Common myeloid progenitor, CD34-positive (primary cell): ENCODE measurements at places on chromosomes 4 and X.

DNA sequence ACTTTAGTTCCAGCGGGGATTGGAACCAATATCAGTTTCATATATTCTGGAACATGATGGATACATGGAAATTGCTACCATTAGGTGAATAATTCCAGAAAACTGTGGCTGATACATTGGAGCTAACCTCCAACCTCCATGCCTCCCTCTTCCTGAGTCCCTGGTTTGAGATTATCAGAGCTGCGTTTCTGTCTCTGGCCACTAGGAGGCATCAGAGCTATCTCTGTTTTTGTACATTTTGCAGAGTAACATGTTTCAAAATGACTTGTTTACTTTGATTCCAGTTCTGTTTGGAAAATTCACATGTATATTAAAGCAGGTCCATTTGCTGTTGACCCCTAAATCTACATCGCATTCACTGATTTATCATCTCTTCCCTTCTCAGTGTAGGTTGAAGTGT lies 2.4 kb upstream of the RAB40AL start:
- H3K27ac ChIP-seq = no peak overlapping the region
- no peak overlapping the region for H3K4me3 ChIP-seq

- H3K4me1 ChIP-seq = no peaks in the 10 kb centered on the region
- H3K27ac ChIP-seq = no peak overlapping the region
- H3K36me3 ChIP-seq = no peaks in the 10 kb centered on the region
- DNase-seq = no peak
These were observed 110.8 kb upstream of the ATP8A1 start for GRCh38 chr4:42767669-42768068.

- no peak overlapping the region for H3K4me3 ChIP-seq
- H3K27ac ChIP-seq = no peak overlapping the region
- DNase-seq = no peak
- no peaks in the 10 kb centered on the region for H3K4me1 ChIP-seq
These were observed 219.2 kb downstream of the MAML3 start for GRCh38 chr4:139934708-139935195.

DNA sequence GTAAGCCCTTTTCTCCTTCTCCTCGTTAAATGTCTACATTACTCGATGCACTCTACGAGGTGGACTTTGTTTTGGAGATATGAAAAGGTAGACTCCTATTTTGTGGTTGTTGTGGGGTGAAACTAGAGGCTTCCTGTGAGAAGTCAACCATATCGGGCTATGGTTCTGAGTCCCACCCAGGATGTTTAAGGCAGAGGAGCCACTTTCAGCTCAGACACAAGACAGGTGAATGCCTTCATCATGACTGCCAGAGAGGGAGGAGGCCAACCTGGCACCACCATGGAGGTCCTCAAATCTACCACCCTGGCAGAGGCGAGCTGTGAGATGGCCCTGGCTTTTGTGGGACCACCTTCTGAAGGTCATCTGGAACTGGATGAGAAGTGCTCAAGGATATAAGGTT lies 154.4 kb upstream of the KLF3 start:
- no peaks in the 10 kb centered on the region for H3K4me1 ChIP-seq
- no peak for DNase-seq
- H3K27me3 ChIP-seq = no peaks in the 10 kb centered on the region
- H3K4me3 ChIP-seq = no peak overlapping the region
- H3K36me3 ChIP-seq = no peaks in the 10 kb centered on the region
- no peak overlapping the region for H3K27ac ChIP-seq

- H3K27ac ChIP-seq = peak overlapping the region; percentile 27
- no peaks in the 10 kb centered on the region for H3K27me3 ChIP-seq
- no peak overlapping the region for H3K4me3 ChIP-seq
- H3K4me1 ChIP-seq = peaks cover 6% of the 10 kb centered on the region
- peak; percentile 84 for DNase-seq
These were observed 17.8 kb downstream of the SCD5 start for GRCh38 chr4:82780752-82781231.

GRCh38 chrX:114500622-114501021 lies 83.3 kb upstream of the HTR2C start:
- DNase-seq = peak; percentile 23
- H3K27ac ChIP-seq = no peak overlapping the region
- no peaks in the 10 kb centered on the region for H3K27me3 ChIP-seq

- no peaks in the 10 kb centered on the region for H3K4me1 ChIP-seq
- no peak for DNase-seq
- H3K36me3 ChIP-seq = no peaks in the 10 kb centered on the region
- H3K27ac ChIP-seq = no peak overlapping the region
- H3K27me3 ChIP-seq = no peaks in the 10 kb centered on the region
- no peak overlapping the region for H3K4me3 ChIP-seq
These were observed 107.0 kb downstream of the CT47B1 start for GRCh38 chrX:120768681-120769080.

DNA sequence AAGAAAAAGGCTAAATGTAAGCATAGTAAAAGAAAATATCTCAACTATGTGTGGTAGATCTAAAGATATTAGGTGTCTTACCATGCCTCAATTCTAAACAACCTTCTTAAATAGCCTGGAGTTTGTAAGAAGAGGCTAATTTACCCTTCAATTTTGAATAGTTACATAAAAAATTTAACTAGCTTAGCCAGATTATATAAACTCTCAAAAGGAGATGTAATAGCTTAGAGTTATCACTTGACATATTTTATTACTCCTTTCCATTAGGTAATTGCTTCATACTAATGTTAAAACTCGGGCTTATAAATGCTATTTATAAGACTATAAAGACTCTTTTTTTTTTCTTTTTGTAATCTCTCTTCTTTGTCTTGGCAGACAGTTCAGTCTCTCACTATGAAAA lies 297.5 kb upstream of the PABPC4L start:
- DNase-seq = no peak
- H3K36me3 ChIP-seq = no peaks in the 10 kb centered on the region
- no peaks in the 10 kb centered on the region for H3K27me3 ChIP-seq
- H3K27ac ChIP-seq = no peak overlapping the region
- no peaks in the 10 kb centered on the region for H3K4me1 ChIP-seq

GRCh38 chr4:43348591-43348990 lies 456.1 kb downstream of the GRXCR1 start:
- no peaks in the 10 kb centered on the region for H3K36me3 ChIP-seq
- no peak overlapping the region for H3K27ac ChIP-seq
- H3K27me3 ChIP-seq = no peaks in the 10 kb centered on the region
- no peaks in the 10 kb centered on the region for H3K4me1 ChIP-seq

- H3K4me3 ChIP-seq = no peak overlapping the region
- H3K27ac ChIP-seq = no peak overlapping the region
- no peak for DNase-seq
- no peaks in the 10 kb centered on the region for H3K36me3 ChIP-seq
These were observed 78.1 kb downstream of the ARSF start for GRCh38 chrX:3119376-3119775.

GRCh38 chrX:17736856-17737709 lies at the start of gene SCML1:
TSS of gene SCML1 (plus strand) at chrX:17737493. CDS start at chrX:17744187, 6,694 bp downstream.
- no peaks in the 10 kb centered on the region for H3K36me3 ChIP-seq
- no peak within 1 kb of the TSS for H3K27ac ChIP-seq
- H3K27me3 ChIP-seq = peaks cover 24% of the 10 kb centered on the region
- H3K4me1 ChIP-seq = peaks cover 3% of the 10 kb centered on the region
- peak; percentile 97 for DNase-seq

GRCh38 chr4:177699365-177700213 lies 257.4 kb upstream of the AGA start:
- H3K4me3 ChIP-seq = no peak overlapping the region
- no peak for DNase-seq
- no peaks in the 10 kb centered on the region for H3K27me3 ChIP-seq
- no peaks in the 10 kb centered on the region for H3K36me3 ChIP-seq
- H3K27ac ChIP-seq = no peak overlapping the region

DNA sequence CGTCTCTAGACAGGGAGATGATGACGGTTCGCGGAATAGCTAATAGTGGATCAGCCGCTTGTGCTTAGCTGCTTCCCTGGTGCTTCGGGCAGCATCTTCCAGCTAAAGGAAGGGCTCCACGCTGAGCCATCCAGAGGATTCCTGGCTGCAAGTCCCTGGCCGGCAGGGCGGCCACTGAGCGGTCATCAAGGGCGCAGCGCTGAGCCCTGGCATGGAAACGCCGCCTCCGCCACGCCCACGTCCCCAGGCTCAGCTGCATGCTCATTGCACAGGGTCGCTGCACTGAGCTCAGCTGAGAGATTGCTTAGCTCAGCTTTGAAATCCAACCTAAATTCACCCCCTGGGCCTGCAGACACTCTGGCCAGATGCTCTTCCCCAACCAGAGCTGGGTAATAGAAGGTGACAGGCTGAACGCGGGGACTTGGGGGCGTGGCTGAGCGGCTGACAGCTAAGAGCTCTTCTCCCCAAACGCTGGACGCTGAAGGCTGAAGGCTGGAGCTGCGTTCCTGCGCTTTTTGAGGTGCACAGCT lies 118.2 kb upstream of the KIT start:
- H3K27me3 ChIP-seq = no peaks in the 10 kb centered on the region
- DNase-seq = peak; percentile 31
- no peaks in the 10 kb centered on the region for H3K36me3 ChIP-seq
- peaks cover 9% of the 10 kb centered on the region for H3K4me1 ChIP-seq
- peak overlapping the region; percentile 80 for H3K4me3 ChIP-seq

DNA sequence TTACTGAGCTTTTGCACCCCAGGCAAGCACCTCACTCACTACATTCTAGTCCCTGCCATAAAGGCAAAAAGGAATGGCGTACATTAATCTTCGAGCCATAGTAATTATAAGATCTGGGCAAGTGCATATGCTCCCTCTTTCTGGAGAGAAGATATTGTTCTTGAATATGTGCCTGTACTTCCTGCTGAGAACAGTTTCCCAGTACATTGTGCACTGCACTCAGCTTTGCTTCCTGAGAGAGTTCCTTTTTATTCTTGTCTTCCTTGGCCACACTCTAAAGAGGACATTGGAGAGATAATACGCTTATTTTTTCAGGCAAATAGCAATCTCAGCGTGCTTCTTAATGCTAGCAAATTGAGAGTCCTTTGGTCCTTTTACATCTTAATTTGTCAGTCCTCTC lies 909.0 kb upstream of the PCDH10 start:
- no peak for DNase-seq
- H3K4me3 ChIP-seq = no peak overlapping the region
- no peaks in the 10 kb centered on the region for H3K36me3 ChIP-seq

DNA sequence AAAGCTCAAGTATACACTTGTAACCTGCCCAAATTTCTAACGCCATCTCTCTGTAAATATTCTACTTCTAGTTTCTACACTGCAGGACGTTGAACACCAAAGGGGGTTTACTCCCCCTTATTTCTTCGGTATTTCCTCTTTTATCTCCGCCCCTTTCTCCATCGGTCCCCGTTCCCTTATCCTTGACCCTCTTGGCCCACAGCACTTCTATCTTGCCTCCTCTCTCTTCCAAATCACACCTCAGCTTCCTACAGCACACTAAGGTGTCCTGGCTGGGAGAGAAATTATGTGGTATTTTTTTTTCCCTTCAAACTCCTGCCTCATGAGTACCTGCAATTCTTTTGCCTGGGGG lies 715 bp downstream of the ZMAT1 start:
- peak overlapping the region; percentile 41 for H3K4me3 ChIP-seq
- peak; percentile 45 for DNase-seq
- H3K27ac ChIP-seq = peak overlapping the region; percentile 77
- no peaks in the 10 kb centered on the region for H3K4me1 ChIP-seq
- H3K27me3 ChIP-seq = no peaks in the 10 kb centered on the region

GRCh38 chrX:79107891-79108718 lies 36.4 kb upstream of the GPR174 start:
- DNase-seq = peak; percentile 40
- H3K36me3 ChIP-seq = no peaks in the 10 kb centered on the region
- H3K4me1 ChIP-seq = peaks cover 2% of the 10 kb centered on the region
- no peaks in the 10 kb centered on the region for H3K27me3 ChIP-seq
- no peak overlapping the region for H3K4me3 ChIP-seq

- no peak overlapping the region for H3K27ac ChIP-seq
- no peak for DNase-seq
- H3K4me1 ChIP-seq = peaks cover 4% of the 10 kb centered on the region
- no peak overlapping the region for H3K4me3 ChIP-seq
- H3K27me3 ChIP-seq = no peaks in the 10 kb centered on the region
These were observed 5.8 kb upstream of the CDK16 start for GRCh38 chrX:47212381-47213293.

DNA sequence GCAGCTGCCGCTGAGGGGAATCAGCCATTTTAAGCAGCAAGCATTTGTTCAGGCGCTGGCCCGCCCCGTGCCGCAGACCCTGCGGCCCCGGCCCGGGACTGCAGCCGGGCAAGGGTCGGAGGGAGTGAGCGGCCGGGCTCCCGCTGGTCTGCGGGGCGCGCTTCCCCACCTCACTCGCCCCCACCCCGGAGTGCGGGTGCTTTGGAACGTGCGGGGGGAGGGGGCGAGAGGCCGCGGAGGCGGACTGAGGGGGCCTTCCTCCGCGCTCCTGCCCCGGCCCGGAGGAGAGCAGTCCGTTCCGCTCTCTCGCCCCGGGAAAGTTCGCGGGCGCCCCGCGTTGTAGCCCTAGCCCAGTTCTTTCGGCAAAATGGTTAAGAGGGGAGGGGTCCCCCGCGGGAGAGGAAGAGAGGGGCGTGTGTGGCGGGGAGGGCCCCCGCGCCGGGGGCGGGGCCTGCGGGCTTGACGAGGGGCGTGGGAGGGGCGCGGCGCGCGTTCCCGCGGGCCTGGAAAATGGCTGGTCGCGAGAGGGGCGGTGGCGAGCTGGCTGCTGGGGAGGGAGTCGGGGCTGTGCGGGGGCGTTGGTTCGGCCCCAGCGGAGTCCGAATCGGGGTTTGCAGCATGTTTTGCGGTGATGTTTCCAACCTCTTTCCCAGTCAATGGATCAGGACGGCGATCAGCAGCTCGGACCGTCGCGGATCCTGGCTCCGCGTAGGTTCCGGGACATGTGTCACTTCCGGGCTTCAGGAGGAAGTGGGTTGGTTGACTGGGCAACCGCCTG lies 942 bp downstream of the ING2 start:
- peak; percentile 96 for DNase-seq
- H3K4me1 ChIP-seq = peaks cover 29% of the 10 kb centered on the region
- no peaks in the 10 kb centered on the region for H3K27me3 ChIP-seq
- H3K36me3 ChIP-seq = peaks cover 5% of the 10 kb centered on the region

GRCh38 chrX:11965436-11965835 lies 172.8 kb upstream of the FRMPD4 start:
- no peaks in the 10 kb centered on the region for H3K36me3 ChIP-seq
- DNase-seq = no peak
- no peaks in the 10 kb centered on the region for H3K4me1 ChIP-seq
- no peak overlapping the region for H3K27ac ChIP-seq
- H3K27me3 ChIP-seq = no peaks in the 10 kb centered on the region
- no peak overlapping the region for H3K4me3 ChIP-seq

GRCh38 chr4:126023896-126024295 lies 709.1 kb downstream of the FAT4 start:
- no peaks in the 10 kb centered on the region for H3K4me1 ChIP-seq
- no peaks in the 10 kb centered on the region for H3K27me3 ChIP-seq
- DNase-seq = no peak
- H3K36me3 ChIP-seq = no peaks in the 10 kb centered on the region

- no peak overlapping the region for H3K27ac ChIP-seq
- DNase-seq = no peak
- H3K36me3 ChIP-seq = peaks cover 2% of the 10 kb centered on the region
- H3K4me3 ChIP-seq = no peak overlapping the region
These were observed 26.5 kb upstream of the IRAK1 start for GRCh38 chrX:154046031-154046781.

GRCh38 chr4:83259586-83259985 lies 25.0 kb downstream of the COQ2 start:
- H3K4me1 ChIP-seq = no peaks in the 10 kb centered on the region
- H3K4me3 ChIP-seq = no peak overlapping the region
- H3K36me3 ChIP-seq = peaks cover 22% of the 10 kb centered on the region
- no peak overlapping the region for H3K27ac ChIP-seq
- no peak for DNase-seq
